ENCODE measurements at places on chromosomes 11 and 22.

GRCh38 chr11:66478729-66479393, 1.4 kb upstream of the DPP3 start:
- DNase-seq, result no peak

- DNase-seq, result no peak
Measured at GRCh38 chr11:101706541-101706940, 122.7 kb upstream of the TRPC6 start.

DNA sequence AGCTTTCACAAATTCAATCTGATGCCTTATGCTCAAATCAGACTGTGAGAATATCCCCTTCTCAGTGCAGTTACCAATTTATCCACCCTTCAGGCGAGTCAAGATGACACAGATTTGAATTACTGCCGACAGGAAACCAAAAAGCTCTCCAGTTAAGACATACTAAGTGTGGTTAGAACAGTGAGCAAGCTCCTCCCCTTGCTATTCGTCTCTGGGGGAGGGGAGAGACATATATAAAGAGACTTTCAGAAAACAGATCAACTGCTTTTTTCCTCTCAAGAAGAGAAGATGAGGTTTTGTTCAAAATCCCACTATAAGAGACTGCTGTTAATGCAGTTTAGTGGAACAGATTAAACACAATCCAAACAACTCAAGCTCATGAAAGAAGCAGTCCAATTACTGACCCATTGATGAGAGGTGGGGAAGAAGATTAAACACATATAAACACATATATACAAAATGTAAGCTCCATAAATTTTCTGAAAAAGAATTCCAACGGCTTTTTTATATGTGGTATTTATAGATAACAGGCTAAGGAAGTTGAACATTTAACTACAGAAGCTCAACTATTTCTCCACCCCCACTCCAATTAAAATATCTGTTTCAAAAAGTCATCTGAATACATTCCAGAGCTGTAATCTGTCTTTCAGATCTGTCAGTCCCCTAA, 102.7 kb downstream of the MRTFA start:
- DNase-seq, result no peak

DNA sequence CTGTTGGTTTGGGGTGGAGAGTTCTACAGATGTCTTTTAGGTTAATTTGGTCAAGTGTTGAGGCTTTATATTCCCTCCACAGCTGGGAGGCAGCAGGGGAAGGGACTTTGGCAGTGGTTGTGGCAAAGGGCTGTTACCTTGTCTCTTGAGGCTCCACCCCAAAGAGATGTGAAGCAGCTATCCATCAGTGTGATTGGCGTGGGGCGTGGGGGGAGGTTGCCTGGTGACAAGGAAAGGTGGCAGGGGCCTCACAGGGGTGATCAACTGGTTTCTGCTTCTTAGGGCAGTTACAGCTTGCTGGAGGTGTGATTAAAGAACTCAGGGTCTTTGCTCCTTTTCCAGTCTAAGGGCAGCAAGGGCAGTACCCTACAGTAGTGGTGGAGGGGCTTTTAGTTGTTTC, 59.3 kb downstream of the FANCF start:
- DNase-seq, result no peak

DNA sequence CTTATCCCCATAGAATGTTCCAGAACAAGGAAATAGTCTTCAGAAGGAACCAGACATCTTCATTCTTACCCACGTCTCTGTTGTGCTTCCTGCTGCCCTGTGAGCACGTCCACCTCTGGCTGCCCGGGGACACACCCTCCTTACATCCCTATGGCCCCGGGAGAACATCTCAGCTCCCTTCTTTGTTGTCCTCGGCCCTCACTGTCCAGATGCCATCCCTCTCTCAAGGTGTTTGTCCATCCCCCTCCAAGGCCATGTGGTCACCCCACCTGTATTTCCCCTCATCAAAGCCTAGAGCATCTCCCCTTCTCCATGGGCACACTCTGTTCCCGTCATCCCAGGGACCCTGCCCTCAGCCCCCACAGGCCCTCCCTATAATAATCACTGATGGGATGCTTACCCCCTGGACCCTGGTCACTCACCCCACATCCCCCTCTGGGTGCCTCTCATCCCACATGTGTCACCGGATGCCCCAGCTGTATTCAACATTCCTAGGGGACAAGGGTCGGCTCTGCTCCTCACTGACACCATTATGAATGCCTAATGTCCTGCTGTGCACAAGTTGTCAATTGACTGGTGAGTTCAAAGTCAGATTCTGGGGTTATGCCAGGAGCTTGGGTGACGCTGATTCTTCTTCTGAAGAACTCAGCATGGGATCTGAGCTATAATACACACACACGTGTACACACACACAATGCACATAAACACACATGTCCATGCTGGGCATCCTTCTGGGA, 28.8 kb downstream of the IGLL5 start:
- no peak for DNase-seq

GRCh38 chr11:3375552-3375951, 3.4 kb downstream of the ZNF195 start:
- DNase-seq, result no peak

- no peak for DNase-seq
Measured at GRCh38 chr11:35305670-35306382, 113.5 kb downstream of the SLC1A2 start.

- no peak for DNase-seq
Measured at GRCh38 chr11:134916421-134917213, 504.6 kb upstream of the B3GAT1 start.

GRCh38 chr22:37212174-37212906, at the start of gene SSTR3:
SSTR3 (minus strand) TSS chr22:37212477; CDS start chr22:37207803, 4,674 bp downstream.
- DNase-seq, result peak; percentile 54

DNA sequence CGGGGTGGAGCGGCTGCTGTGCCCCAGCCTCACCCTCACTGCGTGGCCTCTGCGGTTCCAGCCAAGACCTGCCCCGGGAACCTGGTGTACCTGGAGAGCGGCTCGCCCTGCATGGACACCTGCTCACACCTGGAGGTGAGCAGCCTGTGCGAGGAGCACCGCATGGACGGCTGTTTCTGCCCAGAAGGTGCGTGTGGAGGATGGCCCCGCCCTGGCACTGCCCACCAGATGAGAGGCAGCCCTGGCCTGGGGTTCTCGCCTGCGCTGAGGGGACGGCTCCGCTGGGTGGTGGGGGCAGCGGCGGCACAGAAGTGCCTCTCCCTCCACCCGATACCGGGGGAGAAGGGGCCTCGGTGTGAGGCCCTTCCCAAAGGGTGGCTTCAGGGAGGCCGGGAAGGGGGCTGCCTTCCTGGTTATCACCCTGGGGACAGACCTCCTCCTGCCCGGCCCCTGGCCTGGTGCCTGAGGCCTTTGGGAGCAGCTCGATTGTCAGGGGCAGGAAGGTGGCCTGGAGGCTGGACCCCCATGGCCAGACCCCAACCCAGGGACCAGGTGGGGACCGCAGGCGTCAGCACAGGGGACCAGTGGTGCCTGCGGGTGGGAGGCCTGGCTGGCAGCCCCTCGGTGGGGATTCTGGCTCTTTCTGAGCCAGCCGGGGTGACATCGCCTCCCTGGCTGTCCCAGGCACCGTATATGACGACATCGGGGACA, 7.1 kb downstream of the MUC2 start:
- no peak for DNase-seq

GRCh38 chr11:102680945-102681344, 24.6 kb downstream of the MMP27 start:
- no peak for DNase-seq

GRCh38 chr11:73999581-74000306, 9.1 kb downstream of the UCP3 start:
- no peak for DNase-seq

GRCh38 chr11:11370255-11370961, 17.4 kb upstream of the CSNK2A3 start:
- DNase-seq, result no peak

DNA sequence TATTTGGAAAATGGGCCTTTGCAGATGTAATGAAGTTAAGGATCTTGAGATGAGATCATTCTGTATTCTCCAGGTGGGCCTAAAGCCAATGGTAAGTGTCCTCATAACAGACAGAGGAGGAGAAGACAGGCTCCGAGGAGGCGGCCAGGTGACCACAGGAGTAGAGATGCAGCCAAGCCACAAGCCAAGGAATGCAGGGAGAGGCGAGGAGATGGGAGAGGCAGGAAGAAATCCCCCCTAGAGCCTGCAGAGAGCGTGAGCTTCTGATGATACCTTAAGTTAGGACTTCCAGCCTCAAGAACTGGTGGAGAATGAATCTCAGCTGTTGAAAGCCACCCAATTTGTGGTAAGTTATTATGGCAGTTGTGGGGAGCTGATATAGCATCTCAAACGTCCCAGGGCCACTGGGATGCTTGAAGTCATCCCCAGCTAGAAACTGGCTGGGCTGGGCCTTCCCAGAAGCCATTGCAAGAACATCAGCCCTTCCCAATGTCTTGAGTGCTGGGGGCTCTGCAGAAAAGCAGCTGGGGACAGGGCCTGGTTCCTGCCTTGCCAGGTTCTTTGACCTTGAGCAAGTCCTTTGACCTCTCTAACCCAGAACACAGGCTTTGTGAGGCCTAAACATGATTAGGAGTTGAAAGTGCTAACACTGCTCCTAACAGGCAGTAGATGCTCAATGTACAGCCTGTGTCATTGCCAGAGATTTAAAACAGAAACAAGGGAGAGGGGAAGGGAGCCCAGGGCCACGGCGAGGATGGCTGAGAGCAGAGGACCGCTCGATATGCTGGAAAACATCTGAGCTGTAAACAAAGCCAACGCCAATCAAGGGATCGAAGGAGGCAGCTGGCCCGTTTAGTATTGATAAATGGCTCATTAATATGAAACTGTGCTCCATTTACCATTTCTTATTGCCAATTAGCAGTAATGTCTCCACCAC, 632.3 kb downstream of the TBC1D22A start:
- DNase-seq, result no peak

- DNase-seq, result no peak
Measured at GRCh38 chr11:65130631-65131416, 3.5 kb downstream of the SYVN1 start.

- DNase-seq, result no peak
Measured at GRCh38 chr11:127962416-127962815, 624.9 kb downstream of the ETS1 start.

DNA sequence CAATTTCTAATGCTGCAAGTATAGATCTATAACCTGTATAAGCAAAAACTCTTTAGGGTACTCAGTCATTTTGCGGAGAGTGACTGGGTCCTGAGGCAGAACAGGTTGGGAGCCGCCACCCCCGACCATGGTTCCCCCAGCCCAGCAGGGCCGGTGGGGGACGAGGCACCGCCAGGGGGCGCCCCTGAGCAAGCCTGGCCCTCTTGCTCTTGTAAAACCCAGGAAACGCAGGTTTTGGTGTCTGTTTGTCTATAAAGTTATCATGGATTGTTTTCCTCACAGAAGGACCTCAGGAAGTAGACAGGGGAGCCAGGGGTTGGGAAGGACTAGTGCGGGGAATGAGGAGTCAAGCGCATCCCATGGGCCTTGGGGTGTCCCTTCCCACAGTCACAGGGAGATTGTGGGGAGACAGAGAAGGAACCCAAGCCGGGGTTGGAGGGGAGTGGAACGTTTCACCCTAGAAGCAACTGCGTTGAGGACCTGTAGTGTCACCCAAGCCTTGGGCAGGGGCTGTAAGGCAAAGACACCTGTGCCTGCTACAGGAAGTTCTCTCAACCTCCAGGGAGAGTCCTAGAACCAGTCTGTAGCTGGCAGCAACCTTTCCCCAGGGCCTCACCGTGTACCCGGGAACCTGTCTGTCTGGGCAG, 26.4 kb downstream of the KCTD17 start:
- DNase-seq, result peak; percentile 64

- no peak for DNase-seq
Measured at GRCh38 chr11:131661132-131661531, 290.7 kb downstream of the NTM start.

GRCh38 chr22:49209452-49210195, 618.0 kb downstream of the BRD1 start:
- peak; percentile 13 for DNase-seq

DNA sequence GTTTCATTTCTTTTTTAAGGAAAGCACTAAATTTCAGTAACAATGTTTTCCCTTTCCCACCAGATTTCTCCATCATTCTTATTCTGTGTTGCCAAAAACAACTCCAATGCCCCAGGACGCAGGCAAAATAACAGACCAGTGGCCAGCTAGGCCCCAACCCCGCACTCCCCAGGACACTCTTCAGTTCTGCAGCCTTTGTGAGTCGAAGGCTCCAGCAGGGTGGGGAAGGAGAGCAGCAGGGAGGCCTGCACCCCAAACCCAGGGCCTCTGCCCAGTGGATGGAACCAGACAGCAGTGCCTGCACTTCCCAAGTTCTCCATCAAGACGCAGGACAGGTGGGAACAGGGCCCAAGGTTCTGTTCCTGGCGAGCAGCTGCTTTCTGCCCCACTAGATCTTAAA, 34.4 kb downstream of the PPP2R1B start:
- DNase-seq, result no peak

DNA sequence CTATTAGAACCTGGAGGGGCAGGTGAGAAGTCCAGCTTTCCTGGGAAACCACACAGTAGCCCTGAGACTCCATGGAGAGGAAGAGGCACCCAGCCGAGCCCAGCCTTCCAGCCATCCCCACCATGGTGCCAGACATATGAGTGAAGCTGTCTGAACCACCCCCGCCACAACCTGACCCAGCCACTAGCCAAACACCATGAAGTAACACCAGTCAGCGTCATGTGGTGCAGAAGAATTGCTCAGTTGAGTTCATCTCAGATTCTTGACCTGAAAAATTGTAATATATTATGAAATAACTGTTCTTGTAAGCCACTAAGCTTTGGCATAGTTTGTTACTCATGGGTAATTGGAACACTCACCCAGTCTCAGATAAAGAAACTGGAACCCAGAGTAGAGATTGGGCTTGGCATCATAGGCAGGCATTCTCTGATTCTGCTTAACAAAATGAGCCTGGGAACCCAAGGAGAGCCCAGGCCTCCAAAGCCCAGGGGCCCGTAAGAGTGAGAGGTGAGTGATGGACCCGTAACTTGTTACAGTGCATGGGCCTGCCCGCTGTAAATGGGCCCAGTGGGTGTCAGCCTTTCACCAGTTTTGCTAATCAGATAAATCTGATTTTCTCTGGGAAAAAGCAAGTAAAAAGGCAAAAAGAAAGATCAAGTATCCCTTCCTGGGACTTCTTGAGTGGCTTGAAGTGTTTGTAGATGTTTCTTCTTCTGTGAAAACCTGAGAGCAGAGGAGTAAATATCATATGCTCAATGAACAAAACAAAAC, 305.5 kb downstream of the DDX10 start:
- no peak for DNase-seq

- DNase-seq, result no peak
Measured at GRCh38 chr11:23875176-23875850, 621.5 kb upstream of the LUZP2 start.

GRCh38 chr11:110294509-110294908, 1.9 kb downstream of the RDX start:
- no peak for DNase-seq

- peak; percentile 95 for DNase-seq
Measured at GRCh38 chr22:38569972-38570778, at the start of gene DMC1. DMC1 (minus strand) TSS chr22:38570183; CDS start chr22:38568256, 1,927 bp downstream.

DNA sequence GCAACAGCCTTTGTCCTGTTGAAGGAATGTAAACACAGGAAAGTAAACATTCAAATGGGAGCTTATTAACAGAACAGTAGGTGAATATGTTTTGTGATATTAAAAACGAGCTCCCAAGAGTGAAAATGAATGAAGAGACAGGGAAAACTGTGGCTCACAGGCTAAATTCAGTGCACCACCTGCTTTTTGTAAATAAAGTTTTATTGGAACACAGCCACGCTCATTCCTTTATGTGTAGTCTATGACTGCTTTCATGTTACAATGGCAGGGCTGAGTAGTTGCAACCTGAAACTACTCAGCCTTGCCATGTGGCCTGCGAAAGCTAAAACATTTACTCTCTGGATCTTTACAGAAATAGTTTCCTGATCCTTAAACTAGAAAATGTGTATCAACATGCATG, 136.9 kb downstream of the MYO18B start:
- DNase-seq, result no peak

- DNase-seq, result no peak
Measured at GRCh38 chr11:64697663-64698375, 25.2 kb downstream of the NRXN2 start.
